Cortex of kidney (tissue), 1 donor: ENCODE measurements at places on chromosomes 2 and 18.

GRCh38 chr2:176814740-176815367, 397.7 kb upstream of the HNRNPA3 start:
- no peak for DNase-seq

GRCh38 chr2:168758970-168759820, 43.2 kb upstream of the NOSTRIN start:
- DNase-seq: no peak

DNA sequence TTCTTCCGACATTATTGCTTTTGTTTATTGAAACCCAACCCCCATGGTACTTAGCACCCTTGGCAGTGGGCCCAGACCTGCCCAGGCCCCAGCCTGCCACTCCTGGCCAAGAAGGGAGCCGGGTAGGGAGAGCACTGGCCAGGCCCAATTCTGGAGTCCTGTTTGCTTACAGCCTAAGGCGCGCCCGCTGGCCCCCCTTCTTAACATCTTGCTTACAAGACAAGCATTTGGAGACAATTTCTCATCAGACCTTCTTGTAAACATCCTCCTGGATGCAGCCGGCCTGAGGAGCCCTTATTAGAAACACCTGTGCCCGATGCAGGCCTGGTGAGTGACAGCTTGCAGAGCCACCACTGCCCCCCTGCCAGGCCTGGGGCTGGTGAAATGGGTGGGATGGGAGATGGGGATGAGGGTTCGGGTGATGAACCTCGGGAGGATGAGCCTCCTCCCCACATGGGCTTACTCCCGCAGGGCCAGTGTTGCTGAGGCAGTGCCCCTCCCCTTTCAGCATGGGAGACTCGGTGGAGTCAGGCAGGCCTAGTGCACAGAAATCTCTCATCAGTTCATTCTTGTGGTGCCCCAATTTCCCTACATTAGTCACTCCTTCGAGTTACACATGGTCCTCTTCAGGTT, 217.5 kb downstream of the CYP26B1 start:
- no peak for DNase-seq

- DNase-seq: no peak
Observed at GRCh38 chr18:34820360-34821065, 110.4 kb downstream of the DTNA start.

DNA sequence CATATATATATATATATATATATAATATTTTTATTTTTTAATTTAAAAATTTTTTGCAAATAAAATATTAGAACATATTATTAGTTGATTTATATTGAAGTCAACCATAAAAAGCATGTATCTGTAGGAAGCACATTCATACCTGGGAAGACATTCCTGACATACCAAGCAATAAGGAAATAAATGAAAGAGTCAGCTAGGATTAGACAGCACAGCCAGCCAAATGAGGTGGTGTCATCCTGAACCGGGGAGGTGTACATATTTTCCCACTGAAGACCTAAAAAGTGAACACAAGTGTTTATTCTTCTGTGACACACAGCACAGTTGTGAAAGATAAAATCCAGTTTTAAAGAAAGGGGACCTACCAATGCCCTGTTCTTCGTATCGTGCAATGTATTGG, 149.2 kb downstream of the ABCA12 start:
- no peak for DNase-seq
